NCI-H187 (cell line): ENCODE measurements at places on chromosomes 12 and 14.

DNA sequence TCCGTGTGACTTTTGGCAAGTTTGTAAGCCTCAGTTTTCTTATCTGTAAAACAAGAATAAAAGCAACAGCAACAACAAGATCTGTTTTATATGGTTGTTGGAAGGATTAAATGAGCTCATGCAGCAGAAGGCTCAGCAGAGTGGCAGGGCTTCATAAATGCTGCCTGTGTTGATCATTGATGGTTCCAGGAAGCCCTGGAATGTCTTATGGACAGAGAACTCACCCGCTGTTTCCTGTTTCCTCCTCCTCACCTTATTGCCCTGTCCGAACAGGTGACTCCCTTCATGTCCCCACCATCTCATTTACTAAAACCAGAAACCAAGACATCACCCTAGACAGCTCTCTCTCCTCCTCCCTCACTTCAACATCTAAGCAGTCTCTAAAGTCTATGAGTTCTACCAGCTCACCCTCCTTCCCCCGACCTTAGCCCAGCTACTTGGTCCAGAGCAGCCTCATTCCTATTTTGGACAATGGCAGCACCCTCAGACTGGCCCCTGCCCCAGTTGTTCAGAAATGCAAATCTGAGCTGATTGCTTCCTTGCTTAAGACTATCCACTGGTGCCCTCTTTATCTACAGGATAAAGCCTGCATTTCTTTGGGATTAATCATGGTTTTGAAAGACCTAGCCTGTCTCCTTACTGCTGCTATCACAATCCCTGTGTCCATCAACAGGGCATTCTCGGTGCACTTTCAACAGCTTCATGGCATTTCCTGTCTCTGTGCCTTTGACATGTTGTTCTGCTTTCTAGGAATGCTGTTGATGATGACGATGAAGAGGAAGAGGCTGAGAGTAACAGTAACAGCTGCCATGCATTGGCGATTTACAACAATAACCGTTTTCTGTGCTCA lies 21.4 kb upstream of the GSG1 start:
- DNase-seq: no peak

GRCh38 chr14:100786131-100786530 lies 39.8 kb upstream of the MEG3 start:
- no peak for DNase-seq

DNA sequence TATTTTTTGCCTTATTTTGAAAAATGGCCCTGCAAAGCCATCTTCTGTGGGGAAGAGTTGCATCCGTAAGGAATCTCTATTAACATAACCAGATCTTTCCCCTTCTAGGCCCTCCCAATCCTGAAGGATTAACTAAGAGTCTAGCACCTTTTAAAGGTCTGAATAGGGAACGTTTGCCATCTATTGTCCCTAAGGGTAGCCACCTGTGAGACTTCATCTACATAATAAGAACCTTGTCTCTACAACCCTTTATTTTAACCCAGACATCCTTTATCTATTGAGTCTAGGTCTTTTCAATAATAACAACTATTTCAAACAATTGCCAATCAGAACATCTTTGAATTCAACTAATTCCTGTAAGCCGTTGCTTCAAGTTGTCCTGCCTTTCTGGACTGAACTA lies 4.4 kb downstream of the EDDM3B start:
- no peak for DNase-seq

GRCh38 chr14:94392510-94392935 lies 4.1 kb upstream of the SERPINA1 start:
- no peak for DNase-seq

GRCh38 chr12:119744900-119745606 lies 77.1 kb downstream of the PRKAB1 start:
- DNase-seq: no peak

GRCh38 chr14:71534506-71534905 lies 397.7 kb upstream of the RGS6 start:
- DNase-seq: no peak

- DNase-seq: no peak
Observed at GRCh38 chr14:60151715-60152114, 13.5 kb downstream of the DHRS7 start.

- DNase-seq: no peak
Observed at GRCh38 chr12:1919284-1919683, 832 bp upstream of the CACNA2D4 start.

DNA sequence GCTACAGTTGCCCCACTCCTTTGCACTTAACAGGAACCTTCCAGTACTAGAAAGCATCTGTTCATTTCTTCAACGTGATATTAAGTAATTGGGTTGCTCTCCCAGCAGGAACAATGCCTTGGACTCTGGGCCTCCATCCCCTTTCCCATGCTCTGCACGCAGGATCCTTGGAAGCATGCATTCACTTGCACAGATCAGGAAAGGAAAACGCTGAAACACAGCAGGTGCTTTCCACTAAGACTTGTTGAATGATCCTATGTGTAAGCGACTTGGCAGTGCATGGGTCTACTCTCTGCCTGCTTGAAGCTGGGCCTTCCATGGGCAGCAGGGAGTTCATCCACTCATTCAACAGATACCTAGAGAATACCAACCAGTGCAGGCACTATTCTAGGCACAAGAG lies 2.3 kb downstream of the LTBP2 start:
- no peak for DNase-seq

DNA sequence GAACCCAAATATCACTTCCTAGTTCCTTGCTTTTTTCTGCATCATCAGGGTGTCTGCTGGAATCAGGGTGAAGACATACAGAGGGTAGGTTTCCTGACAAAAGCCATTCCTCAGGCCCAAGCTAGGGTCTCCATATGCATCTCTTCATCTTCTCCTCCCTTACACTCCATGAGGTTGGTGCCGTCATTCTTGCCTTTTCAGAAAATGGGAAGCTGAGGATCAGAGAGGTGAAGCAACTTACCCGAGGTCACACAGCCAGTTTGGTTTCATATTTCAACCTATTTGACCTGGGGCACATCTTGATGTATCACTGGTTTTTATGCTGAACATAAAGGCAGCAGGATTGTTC lies 7.3 kb upstream of the FAM222A start:
- no peak for DNase-seq

- no peak for DNase-seq
Observed at GRCh38 chr12:81639196-81639595, 120.0 kb downstream of the PPFIA2 start.

DNA sequence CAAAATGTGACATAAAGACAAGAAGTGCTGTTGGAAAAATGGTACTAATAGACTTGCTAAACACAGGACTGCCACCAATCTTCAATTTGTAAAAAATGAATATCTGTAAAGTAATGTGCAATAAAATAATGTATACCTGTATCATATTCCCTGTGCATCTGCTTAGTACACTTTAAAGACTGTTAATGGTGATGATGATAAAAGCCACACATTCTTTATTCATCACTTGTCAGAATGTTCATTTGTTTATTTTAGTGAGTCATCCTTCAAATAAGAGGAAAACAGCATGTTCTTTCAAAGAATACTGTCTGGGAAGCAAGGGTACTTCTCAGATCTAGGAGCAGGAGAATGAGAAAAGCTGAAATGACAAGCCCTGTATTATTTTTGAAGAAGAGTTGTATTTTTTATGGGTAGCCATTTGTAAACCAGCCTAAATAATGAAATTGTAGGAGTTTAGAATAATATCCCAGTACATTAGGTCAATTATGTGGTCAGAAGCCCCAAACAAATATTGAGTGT lies 78.3 kb upstream of the PSMA6 start:
- DNase-seq: no peak

- no peak for DNase-seq
Observed at GRCh38 chr12:5068126-5068525, 24.4 kb downstream of the KCNA5 start.

DNA sequence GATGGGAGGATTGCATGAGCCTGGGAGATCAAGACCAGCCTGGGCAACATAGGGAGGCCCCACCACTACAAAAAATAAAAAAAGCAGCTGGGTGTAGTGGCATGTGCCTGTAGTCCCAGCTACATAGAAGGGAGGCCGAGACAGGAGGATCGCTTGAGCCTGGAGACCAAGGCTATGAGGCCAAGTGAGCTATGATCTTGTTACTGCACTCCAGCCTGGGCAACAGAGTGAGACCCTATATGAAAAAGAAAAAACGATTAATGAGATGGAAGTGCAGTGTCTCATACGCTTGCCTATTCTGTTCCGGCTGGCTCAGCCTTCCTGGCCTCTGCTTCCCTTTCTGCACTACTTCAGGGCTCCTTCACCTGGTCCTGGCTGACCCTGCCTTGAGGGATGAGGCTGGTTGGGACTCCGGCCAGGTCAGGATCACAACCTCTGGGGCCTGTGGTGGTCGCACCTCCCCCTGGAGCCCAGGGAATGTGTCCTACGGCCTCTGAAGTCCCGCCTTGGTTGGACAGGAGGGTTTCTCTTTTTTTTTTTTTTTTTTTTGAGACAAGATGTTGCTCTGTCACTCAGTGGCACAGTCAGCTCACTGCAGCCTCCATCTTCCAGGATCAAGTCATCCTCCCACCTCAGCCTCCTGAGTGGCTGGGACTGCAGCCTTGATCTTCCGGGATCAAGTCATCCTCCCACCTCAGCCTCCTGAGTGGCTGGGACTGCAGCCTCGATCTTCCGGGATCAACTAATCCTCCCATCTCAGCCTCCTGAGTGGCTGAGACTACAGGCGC lies 10.7 kb downstream of the TEDC1 start:
- DNase-seq: no peak

GRCh38 chr12:124588751-124589267 lies 21.4 kb upstream of the NCOR2 start:
- DNase-seq: no peak

- no peak for DNase-seq
Observed at GRCh38 chr14:105492971-105493871, 2.2 kb downstream of the TEDC1 start.

DNA sequence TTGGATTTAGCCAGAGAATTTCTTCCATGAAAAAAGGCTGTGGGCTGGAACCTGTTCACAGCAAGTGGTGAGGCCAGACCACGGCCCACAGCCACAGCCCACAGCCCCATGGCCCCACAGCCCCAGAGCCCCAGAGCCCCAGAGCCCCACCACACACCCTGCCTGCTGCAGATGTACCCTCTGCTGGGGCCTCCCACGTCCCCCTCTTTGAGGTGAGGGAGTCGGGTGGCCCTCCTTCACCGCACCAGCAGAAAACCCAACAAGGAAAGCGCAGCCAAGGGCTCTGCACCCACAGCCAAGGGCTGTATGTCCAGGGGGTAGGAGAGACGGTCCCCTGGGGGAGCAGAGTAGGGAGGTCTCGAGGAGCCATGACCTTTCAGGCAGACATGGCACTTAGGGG lies 327.5 kb upstream of the DIO3 start:
- DNase-seq: no peak
